GM23338 (cell line): ENCODE measurements at places on chromosomes 12 and 14.

DNA sequence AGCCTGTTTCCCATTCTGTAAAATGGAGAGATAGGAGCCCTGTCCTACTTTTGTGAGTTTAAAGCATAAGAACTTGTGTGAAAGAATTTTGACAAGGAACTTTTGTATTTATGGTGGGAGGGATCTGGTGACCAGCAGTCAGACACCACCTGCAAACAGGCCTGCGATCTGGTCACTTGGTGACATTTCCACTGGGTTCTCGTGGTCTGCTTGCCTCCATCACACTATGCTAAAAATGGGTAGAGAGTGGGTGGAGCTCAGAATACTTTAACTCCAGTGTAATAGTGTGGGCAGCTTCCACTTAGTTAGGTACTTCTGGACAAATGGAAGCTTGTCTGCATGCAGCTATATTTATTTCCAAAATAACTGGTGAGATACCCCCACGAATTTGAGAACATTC lies 26.5 kb upstream of the PLXNC1 start:
- no peak for DNase-seq

GRCh38 chr12:107396991-107397390 lies 288.6 kb upstream of the PWP1 start:
- no peak for DNase-seq

- DNase-seq, result peak; percentile 69
These were observed 297.6 kb downstream of the MED13L start for GRCh38 chr12:115979851-115980250.

DNA sequence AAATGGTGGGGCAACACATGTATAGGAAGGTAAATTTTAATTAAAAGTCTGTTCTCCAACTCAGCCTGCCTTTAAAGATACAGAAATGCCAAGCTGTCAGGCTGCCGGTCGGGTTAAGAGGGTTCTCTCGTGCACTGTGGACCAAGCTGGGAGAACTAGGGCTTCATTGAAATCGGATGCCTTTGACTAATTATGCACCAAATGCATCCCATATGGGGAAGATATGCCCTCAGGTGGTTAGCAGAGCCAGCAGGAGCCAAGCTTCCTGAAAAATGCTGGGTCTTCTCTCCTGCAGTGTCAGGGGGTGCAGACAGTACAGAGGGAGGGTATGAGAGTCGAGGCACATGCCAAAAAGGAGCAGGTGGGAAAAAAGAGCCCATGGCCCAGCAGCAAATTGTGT lies 236.1 kb downstream of the CACNA1C start:
- DNase-seq, result no peak

- DNase-seq, result no peak
These were observed 559 bp upstream of the LMBR1L start for GRCh38 chr12:49111206-49111605.

- no peak for DNase-seq
These were observed 29.7 kb downstream of the RAD9B start for GRCh38 chr12:110531741-110532333.

DNA sequence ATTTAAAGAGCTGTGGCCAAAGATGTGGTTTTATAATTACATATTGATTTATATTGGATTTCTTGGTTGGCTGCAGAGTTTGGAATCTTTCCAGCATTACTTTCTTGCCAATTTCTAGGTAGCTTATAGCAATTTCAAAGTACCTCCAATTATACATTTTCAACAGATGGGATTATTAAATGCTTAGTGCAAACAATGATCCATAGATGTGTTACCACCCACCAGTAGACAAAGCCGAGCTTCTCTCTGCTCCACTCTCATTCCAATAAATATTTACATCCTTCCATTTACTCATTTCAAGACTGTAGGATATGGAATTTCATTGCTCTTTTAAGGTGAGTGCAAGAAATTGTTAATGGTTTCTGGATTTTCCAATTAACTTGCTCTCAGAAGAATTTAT lies 21.6 kb upstream of the TMCC3 start:
- DNase-seq, result no peak

DNA sequence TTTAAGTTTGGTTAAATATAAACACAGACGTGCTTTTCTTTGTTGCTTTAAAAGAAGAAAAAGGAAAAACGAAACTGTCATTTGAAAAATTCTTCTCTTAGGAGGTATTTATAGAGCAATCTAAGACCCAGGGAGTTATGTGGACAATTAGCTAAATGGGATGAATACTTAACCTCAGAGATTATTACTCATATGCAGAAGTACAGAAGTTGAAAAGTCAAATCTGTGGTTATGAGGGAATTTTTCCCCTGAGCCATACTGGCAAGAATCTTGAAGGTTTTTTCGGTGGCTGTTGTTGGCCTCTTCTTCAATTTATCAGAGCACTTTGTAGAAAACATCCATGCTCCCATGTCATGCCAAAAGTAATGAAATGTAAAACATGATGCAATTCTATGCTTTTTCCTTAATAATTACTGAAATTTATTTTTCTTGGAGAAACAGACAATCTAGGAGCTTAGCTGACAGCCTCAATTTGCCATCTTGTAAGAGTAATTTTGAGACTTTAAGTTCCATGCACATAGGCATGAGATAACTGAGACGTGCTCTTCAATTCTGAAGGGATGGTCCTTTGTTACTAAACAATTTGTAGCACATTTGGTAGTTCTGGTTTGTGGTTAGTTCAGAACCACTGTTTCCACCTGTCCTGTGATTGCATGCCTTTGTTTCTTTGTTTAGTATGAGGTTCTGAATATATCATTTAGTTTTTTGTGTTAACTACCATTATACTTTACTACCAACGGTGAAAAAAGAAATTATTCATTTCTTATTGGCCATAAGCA lies 126.6 kb downstream of the BCAT1 start:
- no peak for DNase-seq

GRCh38 chr12:41437563-41437962 lies 249.4 kb downstream of the PDZRN4 start:
- no peak for DNase-seq

- no peak for DNase-seq
These were observed 433.9 kb downstream of the EGLN3 start for GRCh38 chr14:33516898-33517436.

DNA sequence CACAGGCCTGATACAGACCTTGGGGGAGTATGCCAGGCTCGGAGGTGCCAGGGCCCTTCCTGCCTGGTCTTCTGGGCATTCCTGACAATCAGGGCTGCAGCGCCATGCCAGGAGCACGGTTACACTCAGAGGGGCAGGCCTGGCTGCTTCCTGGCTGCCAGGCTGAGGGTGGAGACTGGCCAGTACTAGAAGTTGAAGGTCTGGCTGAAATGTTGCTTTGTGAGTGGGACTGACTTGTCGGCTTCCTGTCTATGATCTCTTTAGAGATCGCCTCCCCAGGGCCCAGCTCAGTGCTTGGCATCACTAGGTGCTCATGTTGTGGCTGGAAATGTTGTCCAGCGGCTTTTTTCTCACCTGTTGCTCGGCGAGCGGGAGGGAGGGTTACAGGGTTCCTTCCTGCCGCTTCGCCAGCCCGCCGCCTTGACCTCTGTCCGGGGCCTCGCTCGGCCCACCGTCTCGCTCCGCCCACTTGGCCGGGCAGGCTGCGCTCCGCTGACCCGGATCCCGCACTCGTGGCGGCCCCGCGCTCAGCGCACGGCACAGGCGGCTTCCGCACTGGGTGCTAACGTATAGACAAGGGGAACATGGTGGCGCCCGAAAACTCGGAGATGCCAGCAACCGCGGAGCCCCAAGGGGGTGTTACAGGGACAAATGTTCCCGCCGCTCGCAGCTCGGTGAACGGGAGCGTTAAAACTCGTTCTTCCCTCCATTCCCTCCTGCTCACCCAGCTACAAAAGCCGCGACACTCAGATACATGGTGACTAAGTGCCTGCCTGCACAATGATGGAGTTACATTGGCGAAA lies 32.6 kb downstream of the PAPLN start:
- DNase-seq, result peak; percentile 78

GRCh38 chr12:106287364-106287763 lies 15.2 kb upstream of the TCP11L2 start:
- no peak for DNase-seq

- no peak for DNase-seq
These were observed 30.4 kb downstream of the XRCC3 start for GRCh38 chr14:103684871-103685270.
